Ureter (tissue), 1 donor: ENCODE measurements at places on chromosomes 7 and 10. TPM values are rescaled to one million over a fixed set of nuclear protein-coding genes. Genes with fewer than 3 reads are reported as not detected.

COBL gene
- total RNA-seq, result 1.3 TPM

TRA2A gene
- total RNA-seq, result 147 TPM

GRK5 gene
- 16.7 TPM for total RNA-seq

SPDYE6 gene
- total RNA-seq, result not detected

NPY4R2 gene
- not detected for total RNA-seq

SYNPO2L gene
- 0.29 TPM for total RNA-seq
